ENCODE measurements at places on chromosomes 6 and 20.
A peak's percentile ranks its signal among the peaks of the same experiment; 100 is the strongest.

- DNase-seq = no peak
- H3K27me3 ChIP-seq = no peaks in the 10 kb centered on the region
- H3K36me3 ChIP-seq = no peaks in the 10 kb centered on the region
Observed at GRCh38 chr6:160265869-160266476, 7.4 kb upstream of the SLC22A2 start.

DNA sequence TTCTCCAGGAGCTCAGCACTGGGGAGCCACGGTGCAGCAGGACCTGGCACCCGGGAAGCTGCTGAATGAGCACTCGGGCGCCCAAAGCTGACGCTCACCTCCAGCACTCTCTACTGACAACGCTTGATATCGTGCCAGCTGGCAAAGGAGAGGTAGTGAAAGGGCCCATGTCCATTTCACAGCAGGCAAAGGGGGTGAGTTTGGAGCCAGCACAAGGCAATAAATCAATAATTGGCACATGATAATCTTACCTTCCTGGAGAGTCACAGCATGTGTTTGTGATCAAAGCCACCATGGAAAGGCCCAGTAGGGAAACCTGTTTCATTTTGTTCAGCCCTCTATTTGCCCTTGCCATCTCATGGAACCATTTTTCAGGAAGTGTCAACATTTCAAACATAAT lies 23.3 kb upstream of the SMIM26 start:
- H3K36me3 ChIP-seq = no peaks in the 10 kb centered on the region
- H3K27me3 ChIP-seq = no peaks in the 10 kb centered on the region
- H3K4me1 ChIP-seq = no peaks in the 10 kb centered on the region
- peak overlapping the region; percentile 25 for H3K27ac ChIP-seq
- H3K4me3 ChIP-seq = no peak overlapping the region

- DNase-seq = peak; percentile 78
- H3K4me3 ChIP-seq = no peak overlapping the region
- no peaks in the 10 kb centered on the region for H3K27me3 ChIP-seq
Observed at GRCh38 chr6:33589731-33590530, 9.9 kb upstream of the BAK1 start.

GRCh38 chr6:79671600-79672266 lies 40.6 kb downstream of the SH3BGRL2 start:
- DNase-seq = peak; percentile 52
- peak overlapping the region; percentile 5 for H3K27ac ChIP-seq
- no peaks in the 10 kb centered on the region for H3K36me3 ChIP-seq
- H3K27me3 ChIP-seq = no peaks in the 10 kb centered on the region
- H3K4me1 ChIP-seq = no peaks in the 10 kb centered on the region
- no peak overlapping the region for H3K4me3 ChIP-seq

DNA sequence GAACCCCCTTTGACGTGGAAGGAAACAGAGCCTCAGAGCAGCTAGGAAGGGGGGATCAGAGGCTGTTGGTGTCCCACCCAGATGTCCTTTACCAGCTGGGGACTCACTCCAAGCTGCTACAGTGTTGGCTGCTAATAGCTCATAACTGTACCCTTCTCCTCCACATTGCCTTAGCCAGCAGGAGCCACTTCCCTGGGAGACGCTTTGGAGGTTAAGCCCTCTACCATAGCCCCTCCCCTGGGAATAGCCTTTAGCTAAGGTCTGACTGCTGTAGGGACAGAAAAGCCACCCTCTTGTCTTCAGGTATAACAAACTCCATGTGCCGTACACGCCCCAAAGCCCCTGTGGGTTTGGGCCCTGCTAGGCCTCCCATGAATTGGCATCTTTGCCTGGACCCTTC lies 238.6 kb downstream of the LRFN2 start:
- no peaks in the 10 kb centered on the region for H3K27me3 ChIP-seq
- no peak for DNase-seq
- no peak overlapping the region for H3K4me3 ChIP-seq
- no peak overlapping the region for H3K27ac ChIP-seq
- H3K4me1 ChIP-seq = no peaks in the 10 kb centered on the region

- H3K27ac ChIP-seq = no peak overlapping the region
- H3K4me1 ChIP-seq = peaks cover 7% of the 10 kb centered on the region
- no peaks in the 10 kb centered on the region for H3K27me3 ChIP-seq
Observed at GRCh38 chr6:20236909-20237600, 24.8 kb upstream of the MBOAT1 start.

DNA sequence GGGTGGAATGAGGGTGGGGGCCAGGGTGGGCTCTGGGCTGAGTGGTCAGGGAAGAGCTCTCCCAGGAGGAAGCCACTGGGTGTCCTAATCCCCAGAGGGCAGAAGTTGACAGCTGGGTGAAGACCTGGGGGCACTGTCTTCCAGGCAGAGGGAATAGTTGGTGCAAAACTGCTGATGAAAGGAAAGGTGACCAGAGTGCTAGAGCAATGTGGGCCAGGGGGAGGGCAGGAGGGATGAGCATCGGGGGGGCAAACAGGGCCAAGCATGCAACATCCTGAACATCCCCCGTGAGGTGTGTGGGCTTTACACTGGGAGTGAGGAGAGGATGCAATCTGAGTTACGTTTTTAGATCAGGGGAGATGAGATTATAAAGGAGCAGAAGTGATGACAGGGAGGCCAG lies 97.8 kb downstream of the NOL4L start:
- H3K27ac ChIP-seq = no peak overlapping the region
- no peaks in the 10 kb centered on the region for H3K4me1 ChIP-seq

DNA sequence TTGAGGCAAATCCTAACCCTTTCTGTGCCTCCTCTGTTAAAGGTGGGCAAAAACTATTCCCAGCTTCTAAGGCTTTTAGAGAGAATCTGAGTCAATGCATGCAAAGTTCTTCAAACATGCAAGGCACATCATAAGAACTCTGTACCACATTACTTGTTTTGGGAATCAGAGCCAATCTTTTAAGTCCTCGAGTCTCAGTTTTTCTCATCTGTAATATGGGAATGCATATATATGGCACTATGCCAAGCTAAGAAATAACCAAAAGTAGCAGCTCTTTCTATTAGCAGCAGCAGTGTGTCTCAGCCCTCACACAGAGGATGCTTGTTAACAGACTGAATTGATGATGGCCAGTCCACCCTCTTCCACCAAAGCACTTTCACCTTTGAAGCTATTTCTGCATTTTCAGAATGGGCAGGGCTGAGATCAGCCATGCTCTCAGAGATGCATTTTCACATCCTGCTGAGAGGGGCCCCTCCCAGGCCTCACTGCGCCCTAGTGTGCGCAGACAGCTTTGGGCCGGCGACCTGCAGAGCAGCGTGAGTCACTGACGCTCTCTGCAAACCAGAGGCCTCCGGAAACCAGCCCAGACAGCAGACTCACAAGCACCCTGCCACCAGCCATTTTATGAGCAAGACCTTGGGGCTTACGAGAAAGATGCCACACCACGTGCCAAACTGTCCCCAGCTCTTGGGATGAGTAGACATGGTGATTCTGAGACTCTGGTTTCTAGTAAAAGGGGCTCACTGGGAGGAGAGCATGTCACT lies 138.0 kb downstream of the NFATC2 start:
- H3K4me1 ChIP-seq = no peaks in the 10 kb centered on the region
- H3K27me3 ChIP-seq = no peaks in the 10 kb centered on the region
- no peaks in the 10 kb centered on the region for H3K36me3 ChIP-seq
- no peak overlapping the region for H3K27ac ChIP-seq
- no peak overlapping the region for H3K4me3 ChIP-seq
- DNase-seq = no peak

DNA sequence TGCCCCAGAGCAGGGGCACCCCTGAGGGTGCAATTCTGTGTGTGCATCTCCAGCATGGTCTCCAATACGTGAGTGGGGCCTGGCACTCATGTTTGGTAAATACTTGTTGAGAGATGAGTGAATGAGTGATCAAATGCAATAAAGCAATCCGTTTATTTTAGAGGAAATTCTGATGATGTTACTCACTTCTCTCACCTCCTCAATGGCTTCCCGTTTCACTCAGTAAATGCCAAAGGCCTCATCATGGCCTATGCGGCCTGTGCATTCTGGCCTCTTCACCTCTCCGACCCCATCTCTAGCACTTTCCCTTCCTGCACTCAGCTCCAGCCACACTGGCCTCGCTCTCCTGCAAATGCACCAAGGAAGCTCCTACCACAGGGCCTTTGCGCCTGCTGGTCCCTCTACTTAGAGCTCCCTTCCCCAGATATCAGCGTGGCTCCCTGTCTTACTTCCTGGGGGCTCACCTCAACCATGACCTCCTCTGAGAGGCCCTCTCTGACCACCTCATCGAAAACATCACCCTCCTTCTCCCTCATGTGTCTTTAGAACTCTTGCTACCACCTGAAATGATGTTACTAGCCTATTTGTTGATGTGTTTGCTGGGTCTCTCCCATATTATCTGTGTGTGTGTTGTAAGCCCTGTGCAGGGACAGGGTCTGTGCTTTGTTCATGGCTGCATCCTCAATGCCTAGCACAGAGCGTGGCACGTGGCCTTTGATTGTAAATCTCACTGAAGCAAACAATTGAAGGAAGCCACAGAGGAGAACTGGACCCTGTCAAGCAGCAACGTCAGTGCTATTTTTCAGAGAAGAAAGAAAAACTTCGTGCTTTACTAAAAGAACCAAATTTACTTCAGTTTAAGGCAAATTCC lies 42.6 kb downstream of the RAB44 start:
- no peak overlapping the region for H3K27ac ChIP-seq
- H3K27me3 ChIP-seq = no peaks in the 10 kb centered on the region
- no peaks in the 10 kb centered on the region for H3K4me1 ChIP-seq
- no peak for DNase-seq
- H3K36me3 ChIP-seq = no peaks in the 10 kb centered on the region
- no peak overlapping the region for H3K4me3 ChIP-seq

DNA sequence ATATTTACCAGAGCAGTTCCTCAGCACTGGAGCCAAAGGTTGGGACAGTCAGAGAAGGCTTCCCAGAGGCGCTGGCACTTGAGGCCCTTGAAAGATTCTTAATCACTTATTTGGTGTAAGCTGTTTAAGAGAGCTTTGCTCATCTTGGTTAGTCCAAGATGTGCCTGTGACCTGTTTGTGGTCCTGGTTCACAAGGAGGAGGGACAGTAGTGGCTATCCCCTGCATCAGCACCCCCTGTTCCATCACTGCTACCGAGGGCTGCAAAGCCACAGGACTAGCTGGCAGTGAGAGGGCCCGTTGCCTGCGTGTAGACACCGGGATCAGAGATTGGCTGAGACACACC lies 35.7 kb downstream of the VEGFA start:
- H3K4me1 ChIP-seq = peaks cover 72% of the 10 kb centered on the region
- no peaks in the 10 kb centered on the region for H3K27me3 ChIP-seq
- H3K27ac ChIP-seq = peak overlapping the region; percentile 89
- H3K4me3 ChIP-seq = no peak overlapping the region

DNA sequence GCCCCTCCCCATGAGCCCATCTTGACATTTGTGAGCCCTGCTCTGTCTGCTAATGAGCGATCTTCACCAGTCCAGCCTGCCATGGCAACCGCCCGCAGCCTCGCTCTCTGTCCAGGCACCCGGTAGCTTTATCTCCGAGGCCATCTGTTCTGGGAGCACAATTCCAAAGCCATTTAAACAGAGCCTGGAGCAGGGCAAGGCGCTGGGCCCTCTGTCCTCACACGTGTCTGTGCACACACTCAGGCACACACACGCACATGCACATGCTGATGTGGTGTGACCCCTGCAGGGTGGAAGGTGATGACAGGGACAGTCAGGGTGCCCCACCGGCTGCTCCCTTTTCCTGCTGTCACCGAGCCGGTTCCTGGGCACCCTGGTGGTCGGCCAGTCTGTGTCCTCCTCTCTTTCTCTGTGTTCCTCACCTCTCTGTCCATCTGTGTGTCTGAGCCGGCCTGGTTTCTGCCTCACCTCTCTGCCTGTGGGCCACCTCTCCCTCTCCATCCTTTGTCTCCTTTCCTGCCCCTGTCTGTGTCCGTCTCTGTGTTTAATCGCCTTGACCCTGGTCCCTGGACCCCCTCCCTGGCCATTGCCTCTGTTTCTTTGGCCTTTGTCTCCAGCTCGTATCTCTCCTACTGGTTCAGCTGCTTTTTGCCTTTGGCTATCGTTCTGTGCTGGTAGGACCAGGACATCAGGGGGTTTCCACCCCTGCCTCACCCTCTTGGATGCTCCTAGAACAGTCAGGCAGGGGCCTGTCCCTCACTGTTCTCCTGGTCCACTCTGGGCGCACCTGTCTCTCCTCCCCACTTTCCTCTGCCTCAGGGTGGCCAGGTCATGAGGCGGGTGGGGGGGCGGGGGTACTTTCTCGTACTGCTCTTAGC lies 8.8 kb upstream of the MYT1 start:
- no peak overlapping the region for H3K27ac ChIP-seq
- H3K4me3 ChIP-seq = no peak overlapping the region
- no peaks in the 10 kb centered on the region for H3K4me1 ChIP-seq
- DNase-seq = peak; percentile 31
- H3K36me3 ChIP-seq = no peaks in the 10 kb centered on the region
- H3K27me3 ChIP-seq = no peaks in the 10 kb centered on the region

- no peaks in the 10 kb centered on the region for H3K36me3 ChIP-seq
- no peaks in the 10 kb centered on the region for H3K4me1 ChIP-seq
- H3K27me3 ChIP-seq = no peaks in the 10 kb centered on the region
- no peak overlapping the region for H3K27ac ChIP-seq
- no peak for DNase-seq
- H3K4me3 ChIP-seq = no peak overlapping the region
Observed at GRCh38 chr6:148770408-148771211, 23.8 kb downstream of the UST start.

DNA sequence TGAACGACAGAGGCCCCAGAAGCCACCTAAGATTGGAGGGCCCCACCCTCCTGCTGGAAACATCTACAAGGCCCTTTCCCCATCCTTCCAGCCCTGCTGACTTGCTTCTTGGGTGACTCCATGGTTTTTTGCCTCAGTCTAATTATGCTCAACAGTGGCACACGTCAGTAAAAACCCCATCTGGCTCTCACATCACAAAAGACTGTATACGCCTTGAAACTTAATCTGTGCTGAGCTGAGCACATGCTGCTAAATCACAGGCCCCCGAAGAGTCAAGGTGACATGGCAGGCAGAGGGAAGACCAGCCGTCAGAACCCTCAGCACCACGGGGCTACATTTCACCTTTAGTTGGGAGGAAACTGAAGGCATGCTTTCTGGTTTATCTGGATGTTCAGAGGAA lies 323.1 kb downstream of the CDH26 start:
- no peak overlapping the region for H3K27ac ChIP-seq
- no peaks in the 10 kb centered on the region for H3K36me3 ChIP-seq
- H3K4me3 ChIP-seq = no peak overlapping the region
- DNase-seq = no peak

GRCh38 chr6:83216806-83217205 lies 23.6 kb downstream of the RWDD2A start:
- no peak overlapping the region for H3K4me3 ChIP-seq
- H3K4me1 ChIP-seq = no peaks in the 10 kb centered on the region
- H3K27ac ChIP-seq = no peak overlapping the region
- DNase-seq = no peak
- H3K27me3 ChIP-seq = no peaks in the 10 kb centered on the region
- H3K36me3 ChIP-seq = no peaks in the 10 kb centered on the region

- H3K27me3 ChIP-seq = no peaks in the 10 kb centered on the region
- H3K4me3 ChIP-seq = peak within 1 kb of the TSS; percentile 71
- peak within 1 kb of the TSS; percentile 98 for H3K27ac ChIP-seq
- no peaks in the 10 kb centered on the region for H3K36me3 ChIP-seq
- peak; percentile 97 for DNase-seq
- no peaks in the 10 kb centered on the region for H3K4me1 ChIP-seq
Observed at GRCh38 chr6:146543211-146543939, at the start of gene RAB32. Gene RAB32 (plus strand): TSS chr6:146543833. CDS start chr6:146543872, 39 bp downstream.

GRCh38 chr6:134173366-134173725 lies 120.9 kb upstream of the SLC2A12 start:
- H3K36me3 ChIP-seq = peaks cover 52% of the 10 kb centered on the region
- H3K27ac ChIP-seq = peak overlapping the region; percentile 99
- no peaks in the 10 kb centered on the region for H3K4me1 ChIP-seq

- no peak overlapping the region for H3K4me3 ChIP-seq
- peaks cover 53% of the 10 kb centered on the region for H3K4me1 ChIP-seq
- H3K27me3 ChIP-seq = no peaks in the 10 kb centered on the region
- no peak for DNase-seq
- peaks cover 13% of the 10 kb centered on the region for H3K36me3 ChIP-seq
Observed at GRCh38 chr20:34512955-34513419, 3.2 kb upstream of the DYNLRB1 start.

Measured in right lobe of liver (tissue), 6 donors.